ENCODE measurements at places on chromosomes 16 and 17.

GRCh38 chr17:79941088-79942010 is 94.3 kb downstream of the TBC1D16 start:
- no peak for ATAC-seq

- ATAC-seq, result no peak
Observed at GRCh38 chr17:7523033-7523432, 25.8 kb upstream of the TNFSF12 start.

- ATAC-seq, result no peak
Observed at GRCh38 chr16:85507342-85507741, 105.8 kb upstream of the GSE1 start.

DNA sequence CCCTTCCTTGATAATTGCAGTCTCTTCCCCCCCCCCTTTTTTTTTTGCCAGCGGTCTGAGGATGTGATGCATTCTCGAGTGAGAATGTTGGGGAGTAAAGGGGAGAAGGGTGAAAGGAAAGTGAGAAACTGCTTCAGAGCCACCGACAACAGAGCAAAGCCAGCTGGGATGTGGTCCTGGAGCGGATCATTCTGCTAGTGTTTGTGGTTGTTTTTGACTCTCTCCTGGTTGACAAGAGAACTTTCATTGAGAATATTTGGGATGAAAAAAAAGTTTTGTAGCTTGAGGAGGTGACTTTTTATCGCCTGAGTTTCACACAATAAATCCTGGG is 1.3 kb downstream of the NF1 start:
- ATAC-seq, result no peak

GRCh38 chr17:77542011-77542410 is 401.2 kb downstream of the SEC14L1 start:
- ATAC-seq, result no peak

- ATAC-seq, result no peak
Observed at GRCh38 chr17:3594976-3595375, 14.2 kb downstream of the TRPV1 start.

DNA sequence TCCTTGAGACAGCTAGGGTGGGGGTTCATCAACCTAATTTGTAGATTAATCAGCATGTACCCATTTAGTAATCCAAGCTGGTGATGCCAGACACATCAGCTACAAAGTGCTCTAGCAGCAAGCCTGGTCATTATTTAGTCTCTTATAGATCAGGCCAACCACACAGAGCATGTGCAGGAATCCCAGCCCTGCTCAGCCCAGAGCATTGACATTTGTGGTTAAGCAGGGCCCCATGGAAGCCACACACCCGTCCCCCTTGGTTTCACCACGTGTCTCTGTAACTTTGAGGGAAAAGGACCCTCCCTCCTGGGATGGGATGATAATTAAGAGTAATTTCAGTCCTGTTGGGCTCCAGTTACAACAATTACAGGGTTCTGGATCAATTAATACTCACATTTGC is 268.8 kb upstream of the RPL38 start:
- ATAC-seq, result no peak

DNA sequence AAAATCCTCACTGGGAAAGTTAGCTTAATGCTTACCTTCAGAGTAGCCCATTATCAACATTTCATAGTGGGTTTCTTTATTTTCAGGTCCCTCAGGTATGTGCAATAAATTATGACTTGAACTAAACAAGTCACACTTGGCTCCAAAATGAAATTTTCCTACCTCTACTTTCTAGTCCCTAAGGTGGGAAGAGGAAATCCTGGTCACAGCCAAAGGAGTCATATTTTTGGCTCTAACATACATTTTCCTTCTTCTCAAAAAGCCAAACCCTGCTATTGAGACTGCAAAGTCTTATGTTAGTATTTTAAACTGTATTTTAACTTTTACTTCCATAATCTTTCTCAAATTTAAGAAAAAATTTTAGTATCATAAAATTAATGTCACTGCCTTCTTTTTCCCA is 128.9 kb downstream of the BRIP1 start:
- ATAC-seq, result no peak

- no peak for ATAC-seq
Observed at GRCh38 chr17:40535924-40536294, 29.4 kb downstream of the CCR7 start.
